ENCODE measurements at places on chromosomes 13 and 19.

GRCh38 chr19:31054430-31054829 lies 294.8 kb downstream of the TSHZ3 start:
- DNase-seq, result peak; percentile 21

DNA sequence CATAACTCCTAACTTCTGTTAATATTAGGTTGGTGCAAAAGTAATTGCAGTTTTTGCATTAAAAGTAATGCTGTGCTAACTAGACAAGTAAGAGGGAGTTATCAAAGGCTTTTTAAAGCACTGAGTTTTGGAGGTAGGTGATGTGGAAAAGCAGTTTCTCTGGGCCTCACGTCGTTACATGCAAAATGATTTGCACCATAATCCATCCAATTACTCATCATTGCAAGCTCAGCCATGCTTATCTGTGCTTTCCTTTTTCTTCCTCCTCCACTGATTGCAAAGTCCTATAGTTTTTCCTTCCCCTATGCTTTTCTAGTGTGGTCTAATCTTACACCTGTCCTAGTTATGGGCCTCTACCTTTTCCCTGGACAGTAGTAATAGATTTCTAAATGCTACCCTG lies 35.4 kb upstream of the INTS6 start:
- no peak for DNase-seq

- DNase-seq, result no peak
Measured at GRCh38 chr13:100423375-100423774, 165.2 kb downstream of the GGACT start.

DNA sequence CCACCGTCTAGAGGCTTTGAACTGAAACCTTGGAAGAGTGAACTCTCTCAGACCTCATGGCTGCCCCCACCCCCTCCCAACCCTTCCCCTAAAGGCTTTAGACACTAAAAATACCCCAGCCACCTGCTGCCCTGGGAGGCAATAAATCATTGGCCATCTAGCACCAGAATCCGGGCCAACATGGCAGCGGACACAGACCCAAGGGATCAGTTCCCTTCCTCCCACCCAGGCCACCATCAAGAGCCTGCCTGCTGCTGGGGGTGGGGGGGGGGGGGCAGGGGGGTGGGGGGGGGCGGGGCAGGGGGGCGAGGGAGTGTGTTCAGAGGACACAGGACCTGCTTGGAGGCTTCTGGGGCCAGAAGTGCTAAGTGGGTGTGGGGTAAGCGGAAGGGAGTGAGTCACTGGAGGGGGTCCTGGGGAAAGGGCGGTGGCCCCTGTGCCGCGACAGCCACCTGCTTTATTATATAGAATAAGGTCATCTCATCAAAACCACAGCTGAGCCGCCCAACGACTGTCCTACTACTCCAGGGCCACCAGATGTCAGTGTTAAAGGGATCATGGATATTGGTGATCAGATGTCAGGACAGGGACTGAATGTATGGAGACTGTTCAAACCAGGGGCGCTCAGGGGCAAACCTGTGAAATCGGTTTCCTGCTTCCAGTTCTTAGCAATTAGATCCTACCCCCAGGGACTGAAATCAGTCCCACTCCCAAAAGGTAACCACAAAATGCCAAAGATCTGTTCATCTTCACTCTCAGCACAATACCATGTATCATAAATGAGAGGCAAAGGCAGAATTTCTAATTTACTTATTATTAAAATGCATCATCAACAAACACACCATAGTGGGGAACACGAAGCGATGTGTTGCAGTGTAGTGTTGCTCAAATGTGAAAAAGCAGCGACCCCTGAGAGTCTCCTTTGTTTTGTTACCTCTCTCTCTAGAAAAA lies 24.3 kb downstream of the ARL11 start:
- no peak for DNase-seq

DNA sequence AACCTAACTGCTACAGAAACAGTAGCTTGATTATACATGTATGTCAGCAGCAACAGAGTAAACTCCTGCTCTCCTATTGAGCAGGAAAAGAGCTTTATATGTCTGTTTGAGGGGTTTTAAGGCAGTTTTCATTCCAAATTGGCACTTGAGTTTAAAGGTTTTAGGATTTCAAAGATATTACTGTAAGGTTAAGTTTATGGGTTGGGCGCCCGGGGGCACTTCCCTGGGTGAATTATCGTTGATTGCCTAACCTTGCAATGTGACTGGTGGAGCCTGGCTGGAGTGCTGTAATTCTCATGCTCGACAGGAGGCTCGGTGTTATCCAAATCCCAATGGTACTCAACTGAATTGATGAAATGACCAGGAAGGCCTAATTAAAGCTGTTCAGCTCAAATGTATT lies 1586.1 kb downstream of the OLFM4 start:
- DNase-seq, result no peak

DNA sequence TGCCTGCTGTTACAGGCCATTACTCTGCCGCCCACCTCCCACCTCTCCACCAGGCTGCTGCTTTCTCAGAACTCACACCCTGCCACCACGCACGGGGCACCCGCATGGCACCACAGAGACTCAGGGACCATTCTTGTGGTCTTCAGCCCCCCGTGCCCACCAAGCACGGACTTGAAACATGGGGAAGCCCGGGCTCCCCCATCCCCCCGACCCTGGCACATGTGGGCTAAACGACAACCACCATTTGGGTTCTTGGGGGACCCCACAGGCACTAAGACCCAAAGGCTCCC lies 23.1 kb upstream of the TINCR start:
- no peak for DNase-seq

GRCh38 chr13:35292329-35292728 lies 184.2 kb downstream of the MAB21L1 start:
- DNase-seq, result no peak

- DNase-seq, result no peak
Measured at GRCh38 chr13:37716420-37717195, 118.0 kb upstream of the POSTN start.

GRCh38 chr13:66927562-66927961 lies 302.6 kb downstream of the PCDH9 start:
- DNase-seq, result no peak

DNA sequence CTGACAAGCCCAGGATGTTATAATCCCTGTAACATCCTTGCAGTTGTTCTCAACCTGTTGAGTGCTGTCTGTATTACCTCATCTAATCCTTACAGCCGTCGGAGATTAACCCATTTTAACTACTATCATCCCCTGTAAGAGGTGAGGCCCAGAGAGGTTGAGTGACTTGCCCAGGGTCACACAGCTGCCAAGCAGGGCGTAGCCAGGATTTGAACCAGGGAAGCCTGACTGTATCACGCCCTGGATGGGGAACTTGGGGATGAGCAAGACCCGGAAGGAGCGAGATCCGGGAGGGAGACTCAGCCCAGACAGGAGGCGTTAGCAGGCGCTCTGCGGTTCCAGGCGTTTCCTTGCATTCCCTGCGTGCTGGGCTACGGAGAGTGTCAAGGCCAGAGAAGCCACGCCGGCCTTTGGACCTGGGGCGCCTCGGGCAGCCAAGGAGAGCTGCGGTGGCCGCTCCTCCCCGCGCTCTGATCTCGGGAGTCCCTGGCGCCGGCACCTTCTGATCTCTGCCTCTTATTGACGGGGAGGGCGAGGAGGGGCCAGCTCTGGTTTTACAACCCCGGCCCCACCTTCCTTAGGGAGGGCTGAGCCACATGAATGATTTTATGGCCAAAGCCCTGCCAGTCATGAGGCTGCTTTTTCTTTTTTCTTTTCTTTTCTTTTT lies 6.2 kb downstream of the SULT2B1 start:
- no peak for DNase-seq

DNA sequence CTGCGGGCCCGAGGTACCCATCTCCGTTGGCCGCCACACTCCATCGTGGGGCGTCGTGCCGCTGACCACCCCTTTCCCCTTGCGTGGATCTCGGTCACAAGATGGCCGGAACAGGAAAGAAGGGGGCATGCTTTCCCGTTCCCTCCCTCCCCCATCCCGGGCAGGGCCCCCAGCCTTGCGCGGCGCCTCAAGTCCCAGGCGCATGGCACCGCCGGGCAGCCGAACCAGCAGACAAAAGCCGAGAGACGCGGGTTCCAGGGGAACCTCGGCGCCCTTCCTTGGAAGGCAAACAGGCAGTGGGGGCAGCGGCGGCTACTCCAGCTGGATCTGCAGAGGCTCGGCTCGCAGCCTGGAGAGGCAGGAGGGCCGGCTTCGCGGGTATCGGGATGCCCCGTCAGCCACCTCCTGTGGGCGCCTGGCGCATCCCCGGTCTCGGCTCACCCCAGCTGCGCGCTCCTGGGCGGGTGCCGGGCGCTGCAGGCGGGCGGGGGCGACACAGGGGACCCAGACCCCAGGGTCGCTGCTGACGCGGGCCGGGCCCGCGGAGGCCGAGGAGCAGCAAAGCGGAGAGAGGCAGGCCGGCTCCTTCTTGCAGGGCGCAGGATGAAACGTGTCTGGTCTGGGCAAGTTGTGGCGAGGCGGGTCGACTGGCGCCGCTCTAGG lies 439 bp downstream of the DZIP1 start:
- peak; percentile 30 for DNase-seq

DNA sequence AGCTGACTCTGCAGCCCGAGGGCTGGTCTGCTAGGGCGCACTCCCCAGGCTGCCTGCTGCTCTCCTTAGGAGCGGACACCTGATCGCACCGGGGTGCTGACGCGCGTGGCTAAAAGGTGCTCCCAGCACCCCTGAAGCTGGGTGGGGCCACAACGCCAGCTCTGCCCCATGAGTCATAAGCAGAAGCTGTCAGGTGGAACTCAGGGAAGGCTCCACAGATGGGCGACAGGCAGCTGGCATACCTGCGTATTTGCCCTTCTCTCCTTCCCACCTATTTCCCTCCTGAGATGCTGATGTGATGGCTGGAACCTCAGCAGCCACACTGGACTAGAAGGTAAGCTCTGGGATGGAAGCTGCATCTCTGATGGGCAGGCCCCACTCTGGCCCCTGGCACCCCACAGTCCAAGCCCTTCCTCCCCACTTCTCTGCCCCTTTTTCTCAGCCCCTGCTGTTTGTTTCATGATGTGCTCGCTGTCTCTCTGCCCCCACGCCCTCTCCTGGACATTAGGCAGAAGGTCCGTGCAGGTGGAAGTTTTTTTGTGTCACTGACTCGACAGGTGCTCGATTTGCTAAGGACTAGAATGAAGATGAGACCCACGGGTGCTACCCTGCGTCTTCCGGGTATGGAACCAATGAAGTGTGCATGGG lies 30.3 kb upstream of the CACTIN start:
- DNase-seq, result no peak

DNA sequence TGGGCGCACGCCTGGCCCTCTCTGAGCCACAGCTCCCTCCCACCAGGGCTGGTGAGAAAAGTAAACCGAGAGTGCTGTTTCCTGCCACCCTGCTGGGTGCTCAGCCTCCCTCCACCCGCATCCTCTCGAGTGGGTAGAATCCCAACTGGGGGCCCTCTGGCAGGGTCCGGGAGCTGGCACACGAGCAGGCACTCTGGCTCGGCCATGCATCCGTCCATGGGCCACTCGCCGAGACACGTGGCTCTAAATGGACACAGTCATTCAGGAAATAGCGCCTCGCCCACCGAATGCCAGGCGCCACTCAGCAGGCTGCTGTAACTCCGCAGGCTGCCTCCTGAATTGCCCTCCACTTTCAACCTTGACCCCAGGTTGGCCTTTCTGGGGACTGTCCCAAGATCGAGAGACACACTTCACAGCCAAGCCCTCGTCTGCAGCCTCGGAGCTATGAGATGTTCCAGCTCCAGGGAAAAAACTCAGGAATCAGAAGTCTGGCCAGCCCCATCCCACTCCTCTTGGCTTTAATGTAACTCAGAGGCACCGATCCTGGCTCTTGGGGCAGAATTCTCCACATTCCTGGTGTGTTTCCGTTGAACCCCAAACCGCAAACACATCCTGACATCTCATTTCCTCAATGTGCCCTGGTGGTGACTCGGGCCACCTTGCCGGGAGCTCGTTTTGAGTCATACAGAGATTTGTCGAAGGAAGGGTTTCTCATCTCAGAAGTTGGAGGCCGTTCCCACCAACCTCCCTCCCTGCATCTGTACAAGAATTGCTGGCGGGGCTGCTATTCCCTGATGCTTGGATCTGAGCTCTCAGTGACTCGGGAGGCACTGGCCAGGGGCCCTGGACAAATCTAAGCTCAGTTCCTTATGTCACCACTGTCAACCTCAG lies 14.1 kb downstream of the KLF2 start:
- DNase-seq, result peak; percentile 45

- peak; percentile 94 for DNase-seq
Measured at GRCh38 chr19:54191011-54191810, at the start of gene TSEN34. TSEN34 (plus strand) TSS chr19:54191308; CDS start chr19:54191365, 57 bp downstream.

Data from heart left ventricle (tissue), 16 donors.